NCI-H82 (cell line): ENCODE measurements at places on chromosomes 2 and 18.

DNA sequence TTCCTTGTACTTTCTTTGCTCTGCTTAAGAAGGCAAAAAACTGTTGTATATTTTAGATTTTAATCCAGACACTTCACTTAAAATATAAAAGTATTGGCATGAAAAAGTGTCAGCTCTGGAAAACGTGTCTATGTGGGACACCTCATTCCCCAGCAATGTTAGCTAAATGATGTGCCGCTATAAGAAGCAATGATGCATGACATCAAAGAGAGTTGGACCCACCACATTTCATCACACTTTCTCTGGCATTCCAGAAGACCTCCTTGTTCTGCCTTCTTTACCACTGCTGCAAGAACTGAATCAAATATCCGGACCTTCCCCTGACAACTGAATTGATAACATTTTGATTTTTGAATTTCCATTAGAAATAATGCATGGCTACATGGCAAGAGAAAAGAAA lies 242.4 kb upstream of the TANK start:
- DNase-seq: no peak

DNA sequence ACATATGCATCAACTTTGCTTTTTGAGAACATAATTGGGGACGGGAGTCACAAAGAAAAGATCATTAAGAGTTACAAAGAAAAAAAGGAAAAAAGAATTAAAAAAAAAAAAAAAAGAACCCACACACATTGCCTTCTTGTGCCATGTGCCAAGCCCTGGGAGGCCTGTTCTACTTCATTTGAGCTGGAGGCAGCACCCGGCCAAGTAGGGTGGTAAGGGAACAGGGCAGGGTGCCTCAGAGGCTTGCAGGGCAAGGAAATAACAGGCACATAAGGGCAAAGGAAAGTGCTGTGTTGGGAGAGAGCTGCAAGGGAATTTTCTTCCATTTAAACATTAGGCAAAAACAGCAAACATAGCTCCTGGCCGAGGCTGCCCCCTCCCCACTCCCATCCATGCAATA lies 418.0 kb downstream of the TMEM182 start:
- no peak for DNase-seq

- DNase-seq: no peak
Measured at GRCh38 chr18:75261430-75262223, 51.0 kb downstream of the TSHZ1 start.

DNA sequence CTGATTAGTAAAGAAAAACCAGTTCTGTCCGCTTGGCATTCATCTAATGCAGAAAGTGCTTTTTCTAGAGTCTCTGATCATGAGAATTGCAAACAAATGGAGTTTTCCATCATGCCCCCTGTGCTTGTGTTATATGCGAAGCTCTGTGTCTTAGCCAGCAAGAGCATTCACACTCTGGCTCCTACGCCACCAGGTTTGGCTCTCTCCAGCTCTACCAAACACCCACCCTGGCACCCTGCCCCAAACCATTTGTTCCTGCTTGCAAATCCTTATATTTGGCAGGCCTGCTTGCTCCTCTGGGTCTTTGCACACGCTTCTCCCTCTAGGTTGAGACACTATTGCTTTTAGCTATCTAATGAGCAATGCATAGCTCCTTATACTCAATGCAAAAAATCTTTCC lies 204.1 kb upstream of the CYRIA start:
- DNase-seq: no peak

DNA sequence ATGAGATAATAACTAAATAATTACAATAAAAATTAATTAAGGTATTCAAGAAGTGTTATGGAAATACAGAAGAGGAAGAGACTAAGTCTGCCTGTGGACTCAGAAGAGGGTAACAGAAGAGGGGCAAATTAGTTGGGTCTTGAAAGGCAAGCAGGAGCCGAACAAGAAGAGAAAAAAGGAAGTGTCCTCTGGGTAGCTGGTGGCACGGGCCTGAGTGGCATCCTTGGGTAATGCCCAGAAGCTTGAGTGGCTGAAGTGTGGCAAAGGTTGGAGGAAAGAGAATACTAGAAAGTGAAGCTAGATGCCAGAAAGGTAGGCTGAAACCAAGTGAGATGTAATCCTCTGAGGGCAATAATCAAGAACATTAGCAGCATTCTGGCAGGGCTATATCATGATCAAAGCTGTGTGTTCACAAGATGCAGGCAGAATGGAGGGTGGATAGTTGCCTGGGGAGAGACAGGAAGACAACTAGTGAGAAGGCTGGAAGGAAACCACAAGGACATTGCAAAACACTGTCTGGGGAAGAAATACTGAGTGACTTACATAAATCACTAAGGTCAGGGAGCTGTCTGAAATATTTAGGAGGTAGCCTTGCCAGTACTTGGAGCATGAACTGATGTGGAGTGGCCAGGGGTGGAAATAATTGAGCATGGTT lies 16.2 kb downstream of the DOCK10 start:
- no peak for DNase-seq
